HFF-Myc (cell line): ENCODE measurements at places on chromosomes 5 and 9.

DNA sequence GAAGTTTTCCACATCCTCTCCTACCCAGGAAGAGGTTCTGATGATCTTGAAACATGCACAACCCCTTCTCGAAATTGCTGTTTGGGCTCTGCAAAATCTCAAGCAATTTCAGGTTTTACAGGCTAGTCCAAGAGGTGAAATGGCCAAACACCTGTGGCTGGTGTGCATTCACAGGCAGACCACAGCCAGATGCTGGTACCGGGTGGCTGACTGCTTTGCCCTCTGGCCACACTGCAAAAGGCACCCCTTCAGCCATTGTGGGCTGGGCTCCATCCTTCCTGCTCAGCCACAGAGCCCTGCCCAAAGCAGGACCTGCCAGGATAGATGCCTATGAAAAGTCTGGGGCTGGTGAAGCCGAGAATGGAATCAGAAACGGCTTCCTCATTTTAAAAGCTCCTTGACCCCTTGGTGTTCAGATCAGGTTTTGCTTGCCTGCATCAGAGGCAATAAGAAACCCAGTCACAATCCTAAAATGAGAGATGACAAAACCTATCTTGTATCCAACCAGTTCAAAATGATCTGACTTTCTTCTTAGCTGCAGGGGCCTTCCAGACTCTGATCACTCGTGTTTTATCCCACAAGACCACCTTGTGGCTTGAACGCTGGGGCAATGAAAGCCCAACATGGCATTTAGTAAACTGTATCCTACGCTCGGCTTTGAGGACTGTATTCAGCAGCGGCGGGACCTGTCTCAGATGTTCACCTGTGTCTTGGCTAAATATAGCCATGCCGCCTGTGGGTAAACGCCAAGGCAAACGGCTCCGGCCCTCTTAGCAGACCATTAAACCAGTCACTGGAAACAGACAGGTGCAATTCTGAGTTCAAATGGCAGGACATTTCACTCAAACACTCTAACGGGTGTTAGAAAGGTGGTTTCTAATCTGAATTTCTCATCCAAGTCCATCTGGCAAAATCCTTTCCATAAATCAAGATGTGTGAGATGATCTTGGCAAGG lies 49.6 kb downstream of the EPB41L4B start:
- no peak for DNase-seq

DNA sequence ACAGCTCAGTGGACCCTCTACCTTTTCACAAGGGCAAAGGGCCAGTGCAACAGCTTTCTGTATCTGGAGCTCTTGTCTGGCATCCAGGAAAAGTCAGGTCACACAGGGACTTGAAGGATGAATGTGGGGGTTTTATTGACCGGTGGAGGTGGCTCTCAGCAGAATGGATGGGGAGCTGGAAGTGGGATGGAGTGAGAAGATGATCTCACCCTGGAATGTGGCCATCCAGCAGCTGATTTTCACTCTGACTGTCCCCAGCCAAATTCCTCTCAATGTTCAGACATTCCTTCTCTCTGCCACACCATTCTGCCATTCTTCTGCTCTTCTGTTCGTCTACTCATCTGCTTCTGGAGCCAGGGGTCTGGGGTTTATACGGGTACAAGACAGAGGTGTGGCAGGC lies 1119.9 kb downstream of the TAF11L14 start:
- DNase-seq, result no peak

- DNase-seq, result no peak
Observed at GRCh38 chr9:27391040-27391895, 94.3 kb upstream of the EQTN start.

DNA sequence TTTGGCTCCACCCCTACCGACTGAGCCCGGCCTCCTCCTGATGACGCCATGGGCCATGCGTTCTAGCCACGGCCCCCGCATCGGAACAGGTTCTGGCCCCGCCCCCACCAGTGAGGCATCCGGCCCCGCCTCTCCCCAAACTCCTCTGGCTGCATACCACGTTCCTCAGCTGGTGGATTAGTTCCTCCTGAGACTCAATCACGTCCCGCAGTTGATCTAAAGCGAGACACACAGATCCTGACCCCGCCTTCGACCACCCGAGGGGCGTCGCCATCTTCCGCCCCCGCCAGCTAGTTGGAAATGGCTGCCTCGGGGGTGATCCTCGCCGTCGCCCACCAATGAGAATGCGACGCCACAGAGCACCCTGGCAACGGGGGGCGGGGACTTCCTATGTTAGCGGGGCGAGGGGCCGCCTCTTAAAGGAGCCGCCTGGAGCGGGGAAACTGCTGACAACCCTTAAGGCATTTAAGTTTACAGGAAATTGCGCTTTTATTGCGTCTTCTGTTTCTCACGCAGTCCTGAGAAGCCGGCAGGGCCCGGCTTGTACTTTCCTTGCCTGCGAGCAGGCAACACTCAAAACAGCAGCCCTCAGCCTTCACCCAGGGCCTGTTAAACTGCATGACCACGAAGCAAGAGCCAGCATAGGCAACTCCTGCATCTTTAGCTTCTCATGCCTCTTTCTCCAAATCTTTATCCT lies at the start of gene SPATA24:
Gene SPATA24, minus strand, starts transcription at position 303 of the 697 bp plus-strand sequence. Its CDS starts 29 bp downstream, at position 274.
- peak; percentile 90 for DNase-seq

GRCh38 chr5:169006842-169007790 lies 293.8 kb downstream of the SLIT3 start:
- DNase-seq, result no peak

DNA sequence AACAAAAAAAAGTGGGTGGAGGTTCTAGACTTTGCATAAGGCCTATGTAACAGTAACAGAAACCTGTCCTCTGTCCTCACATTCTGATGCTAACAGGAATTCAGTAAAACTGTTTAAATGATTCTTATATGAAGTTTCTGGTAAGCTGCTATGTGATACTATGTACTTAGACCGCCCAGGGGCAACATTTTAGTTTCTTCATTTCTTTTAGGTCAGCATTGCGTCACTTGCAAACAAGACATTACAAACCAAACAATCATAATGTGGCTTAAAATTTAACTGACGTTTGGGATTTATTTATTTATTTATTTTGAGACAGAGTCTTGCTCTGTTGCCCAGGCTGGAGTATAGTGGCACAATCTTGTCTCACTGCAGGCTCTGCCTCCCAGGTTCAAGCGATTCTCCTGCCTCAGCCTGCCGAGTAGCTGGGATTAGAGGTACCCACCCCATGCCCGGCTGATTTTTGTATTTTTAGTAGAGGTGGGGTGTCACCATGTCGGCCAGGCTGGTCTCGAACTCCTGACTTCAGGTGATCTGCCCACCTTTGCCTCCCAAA lies 44.3 kb downstream of the TENT4A start:
- no peak for DNase-seq

- DNase-seq, result no peak
Observed at GRCh38 chr9:24096756-24097155, 270.7 kb upstream of the ELAVL2 start.

- no peak for DNase-seq
Observed at GRCh38 chr5:10563110-10563944, 543 bp upstream of the ANKRD33B start.

GRCh38 chr9:109383947-109384346 lies 63.1 kb upstream of the EPB41L4B start:
- no peak for DNase-seq

GRCh38 chr9:16344343-16344742 lies 526.1 kb downstream of the BNC2 start:
- DNase-seq, result peak; percentile 59

GRCh38 chr5:7755958-7756357 lies 95.0 kb downstream of the CFAP90 start:
- DNase-seq, result no peak

DNA sequence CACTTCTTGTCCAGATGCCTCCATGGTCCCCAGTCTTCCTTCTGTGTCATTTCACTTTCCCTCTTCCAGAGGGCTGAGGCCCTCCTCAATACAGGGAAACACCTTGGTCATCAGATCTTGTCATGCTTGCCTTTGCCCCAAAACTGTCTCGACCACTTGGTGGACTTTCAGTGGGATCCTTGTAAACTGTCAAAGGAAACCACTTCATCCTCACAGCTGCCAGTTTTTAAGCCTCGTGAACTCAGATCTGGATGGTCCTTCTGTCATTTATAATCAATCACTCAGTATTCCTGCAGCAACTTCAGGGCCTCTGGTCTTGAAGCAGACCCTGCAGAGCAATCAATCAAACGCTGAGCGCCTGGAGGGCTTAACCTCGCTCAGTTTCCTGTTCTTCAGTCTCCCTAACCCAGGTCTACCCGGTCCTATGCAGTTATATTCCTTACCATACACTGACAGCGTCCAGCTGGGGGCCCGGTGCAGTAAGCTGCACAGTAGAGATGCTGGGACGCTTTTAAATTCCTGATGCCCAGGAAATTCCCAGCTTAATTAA lies 74.6 kb downstream of the GOLPH3 start:
- DNase-seq, result no peak
